ENCODE measurements at places on chromosomes 1 and 21.
A peak's percentile ranks its signal among the peaks of the same experiment; 100 is the strongest.

GRCh38 chr1:181079382-181079781, 9.1 kb upstream of the IER5 start:
- no peak for DNase-seq

DNA sequence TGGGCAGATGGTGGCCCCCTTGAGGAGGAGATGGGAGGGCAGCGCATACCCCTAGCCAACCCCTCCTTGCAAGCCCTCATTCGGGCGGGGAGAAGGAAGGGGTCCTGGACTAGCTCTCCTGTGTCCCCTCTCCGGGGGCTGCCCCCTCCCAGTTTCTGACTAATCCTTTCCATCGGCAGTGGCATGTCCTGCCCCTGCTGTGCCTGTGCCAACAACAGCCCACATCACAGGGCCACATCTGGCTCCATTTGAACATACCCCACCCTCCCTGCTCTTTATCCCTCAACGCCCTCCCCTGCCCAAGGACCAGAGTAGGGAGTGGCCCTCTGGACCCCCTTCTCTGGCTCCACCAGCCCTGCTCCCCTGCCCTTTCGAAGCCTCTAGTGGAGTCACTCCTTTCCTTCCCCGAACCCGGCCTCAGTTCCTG, 11.0 kb upstream of the LMNA start:
- DNase-seq = no peak

DNA sequence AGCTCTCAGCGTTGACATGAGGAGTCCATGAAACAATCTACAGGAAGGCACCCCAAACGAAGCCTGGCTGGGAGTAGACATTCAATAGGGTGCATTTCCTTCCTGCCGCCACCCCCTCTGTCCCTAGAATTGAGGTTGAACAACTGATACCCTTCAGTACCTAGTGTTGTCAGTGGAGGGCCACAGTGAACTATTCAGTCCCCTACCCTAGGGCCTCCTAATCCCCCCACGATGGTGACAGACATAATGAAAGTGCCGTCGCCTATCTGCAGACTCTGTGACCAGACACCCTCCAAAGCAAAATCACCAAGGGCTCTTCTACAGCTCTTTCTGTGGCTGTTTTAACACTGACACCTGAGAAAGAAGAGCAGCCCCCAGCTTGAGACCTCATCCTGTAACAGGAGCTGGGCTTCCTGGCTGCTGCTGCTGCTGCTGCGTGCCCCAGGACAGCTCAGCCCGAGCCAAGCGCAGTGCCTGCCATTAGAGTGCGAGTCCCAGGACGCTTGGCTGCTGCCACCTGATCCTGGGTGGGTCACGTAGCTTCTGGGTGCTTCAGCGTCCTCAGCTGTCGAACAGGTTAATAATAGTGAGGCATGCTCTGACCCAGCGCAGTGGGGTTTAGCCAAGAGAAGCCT, 183.0 kb downstream of the ZBTB18 start:
- peak; percentile 58 for DNase-seq

DNA sequence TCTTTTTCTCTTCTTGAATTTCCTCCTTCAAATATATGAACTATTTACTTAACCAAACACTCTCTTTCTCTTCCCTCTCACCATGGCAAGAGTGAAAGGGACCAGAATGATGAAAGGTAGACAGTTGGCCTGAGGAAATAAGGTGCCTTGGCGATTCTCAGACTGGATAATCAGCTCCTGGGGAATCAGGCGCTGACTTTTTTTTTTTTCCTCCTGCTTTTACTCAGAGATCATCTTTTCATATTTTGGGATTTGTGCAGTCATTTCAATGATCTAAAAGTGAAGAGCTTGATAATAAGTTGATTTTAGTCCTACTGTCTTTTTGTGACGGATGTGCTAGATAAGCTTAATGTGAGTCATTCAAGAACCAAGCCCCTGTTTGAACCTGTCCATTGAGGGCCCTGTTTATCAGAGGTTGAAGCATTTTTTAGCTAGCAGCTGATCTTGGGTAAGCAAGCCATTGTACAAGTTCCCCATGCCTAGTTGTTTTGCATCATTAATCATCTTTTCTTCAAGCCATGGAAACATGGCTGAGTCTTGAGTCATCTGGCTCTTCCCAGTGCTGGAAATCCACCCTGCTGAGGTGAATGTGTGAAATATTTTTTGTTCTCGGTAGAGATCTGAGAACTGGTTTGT, 40.8 kb downstream of the ITSN1 start:
- no peak for DNase-seq

- no peak for DNase-seq
Measured at GRCh38 chr1:229124520-229125124, 146.3 kb upstream of the RAB4A start.

GRCh38 chr1:5961601-5962000, 30.6 kb downstream of the NPHP4 start:
- DNase-seq = no peak

GRCh38 chr21:18986197-18986596, 582.6 kb upstream of the TMPRSS15 start:
- no peak for DNase-seq

GRCh38 chr1:232182236-232182635, 447.7 kb downstream of the SIPA1L2 start:
- DNase-seq = no peak

DNA sequence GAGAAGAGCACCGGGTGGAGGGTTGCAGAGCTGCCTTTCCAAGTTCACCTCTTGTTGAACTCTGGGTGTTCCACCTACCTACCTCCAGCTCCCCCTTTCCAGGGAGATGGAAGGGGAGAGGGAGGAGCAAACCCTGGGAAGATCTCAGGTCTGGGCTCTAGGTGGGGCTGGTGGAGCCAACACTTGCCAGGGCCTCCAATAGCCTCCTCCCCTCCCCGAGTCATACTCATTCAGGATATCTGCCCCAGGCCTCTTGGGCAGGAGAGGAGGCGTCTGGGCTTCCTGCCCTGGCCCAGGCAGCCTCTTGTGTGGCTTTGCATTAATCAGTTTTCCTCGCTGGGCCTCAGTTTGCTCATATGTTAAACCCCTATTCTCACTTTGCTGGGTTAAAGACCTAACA, 13.4 kb downstream of the RAP1GAP start:
- no peak for DNase-seq

DNA sequence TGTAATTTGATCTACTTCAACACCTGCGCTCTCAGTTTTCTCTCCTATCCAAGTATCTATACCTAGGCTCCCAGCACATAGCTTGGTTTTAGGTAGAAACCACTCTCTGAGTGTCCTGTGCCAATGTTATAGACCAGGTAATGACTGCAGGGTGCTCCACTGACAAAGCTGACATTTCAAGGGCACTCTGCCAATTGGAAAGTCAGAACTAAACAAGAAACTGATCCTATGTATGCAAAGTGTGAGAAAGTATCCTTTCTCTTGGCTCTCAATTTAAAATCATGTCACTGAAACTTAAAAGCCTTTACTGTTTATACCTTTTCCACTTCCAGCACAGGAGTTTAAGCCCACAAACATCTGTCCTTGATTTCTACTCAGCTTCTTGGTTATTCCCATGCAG, 45.0 kb upstream of the AIM2 start:
- DNase-seq = no peak

GRCh38 chr1:32806290-32806689, 10.9 kb downstream of the YARS1 start:
- no peak for DNase-seq

- no peak for DNase-seq
Measured at GRCh38 chr1:85473390-85473789, 8.4 kb upstream of the DDAH1 start.

- no peak for DNase-seq
Measured at GRCh38 chr1:173002891-173003838, 47.6 kb downstream of the TNFSF18 start.

- DNase-seq = no peak
Measured at GRCh38 chr1:177897998-177898654, 71.7 kb downstream of the SEC16B start.

DNA sequence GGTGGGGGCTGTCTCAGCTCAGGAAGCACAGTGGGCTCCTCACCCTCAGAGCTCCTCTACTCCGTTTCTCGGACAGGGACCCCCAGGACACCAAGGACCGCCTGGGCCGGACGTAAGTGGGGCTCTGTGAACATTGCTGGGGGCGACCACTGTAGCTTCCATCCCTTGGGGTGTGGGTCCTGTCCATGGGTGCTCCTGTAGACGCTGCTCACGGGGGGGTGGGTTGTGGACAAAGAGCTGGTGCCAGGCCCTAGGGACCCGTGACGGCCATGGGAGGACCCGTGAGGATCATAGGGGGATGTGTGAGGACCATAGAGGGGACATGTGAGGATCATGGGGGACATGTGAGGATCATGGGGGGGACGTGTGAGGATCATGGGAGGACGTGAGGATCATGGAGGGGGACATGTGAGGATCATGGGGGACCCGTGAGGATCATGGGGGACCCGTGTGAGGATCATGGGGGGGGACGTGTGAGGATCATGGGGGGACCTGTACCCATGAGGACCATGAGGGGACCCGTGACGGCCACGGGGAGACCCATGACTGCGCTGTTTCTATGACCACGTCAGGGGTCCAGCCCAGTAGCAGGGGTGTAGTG, 18.1 kb downstream of the COL6A1 start:
- no peak for DNase-seq

DNA sequence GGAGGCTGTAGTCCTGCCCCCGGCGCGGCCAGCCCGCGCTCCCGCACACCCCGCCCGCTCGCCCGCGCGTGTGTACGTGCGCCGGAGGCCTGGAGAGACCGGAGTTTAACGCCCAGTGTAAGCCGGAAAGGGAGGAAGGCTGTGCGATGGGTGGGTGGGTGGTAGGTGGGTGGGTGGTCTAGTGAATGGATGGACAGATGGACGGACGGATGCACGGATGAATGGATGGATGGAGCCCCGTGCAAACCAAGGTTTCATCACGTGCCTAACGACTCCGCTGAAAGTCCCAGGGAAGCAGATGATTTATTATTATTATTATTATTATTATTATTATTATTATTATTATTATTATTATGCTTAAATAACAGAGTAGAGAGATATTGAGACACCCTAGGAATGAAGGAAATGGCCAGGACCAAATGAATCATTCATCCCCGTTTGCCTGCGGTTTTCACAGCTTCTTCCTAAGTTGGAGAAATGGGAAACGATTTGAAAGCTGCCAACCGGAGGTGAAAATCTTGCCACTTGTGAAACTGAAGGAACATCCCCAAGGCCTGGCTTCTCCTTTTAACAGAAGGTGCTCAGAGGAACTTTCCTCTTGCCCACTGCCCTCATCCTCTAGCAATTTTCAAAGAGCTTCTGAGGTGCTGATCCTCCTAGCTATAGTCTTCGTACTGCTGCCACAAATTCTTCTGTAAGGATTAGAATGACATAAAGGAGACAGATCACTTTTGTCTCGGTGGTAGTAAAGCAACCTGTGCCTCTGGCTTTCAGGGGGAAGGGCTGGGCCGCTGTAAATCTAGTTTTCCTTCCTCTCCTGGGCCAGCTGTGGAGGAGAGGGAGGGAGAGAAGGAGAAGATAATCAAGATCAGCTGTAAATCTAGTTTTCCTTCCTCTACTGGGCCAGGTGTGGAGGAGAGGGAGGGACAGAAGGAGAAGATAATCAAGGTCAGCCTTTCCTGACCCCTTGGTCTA, 648 bp upstream of the RGS7 start:
- DNase-seq = no peak

DNA sequence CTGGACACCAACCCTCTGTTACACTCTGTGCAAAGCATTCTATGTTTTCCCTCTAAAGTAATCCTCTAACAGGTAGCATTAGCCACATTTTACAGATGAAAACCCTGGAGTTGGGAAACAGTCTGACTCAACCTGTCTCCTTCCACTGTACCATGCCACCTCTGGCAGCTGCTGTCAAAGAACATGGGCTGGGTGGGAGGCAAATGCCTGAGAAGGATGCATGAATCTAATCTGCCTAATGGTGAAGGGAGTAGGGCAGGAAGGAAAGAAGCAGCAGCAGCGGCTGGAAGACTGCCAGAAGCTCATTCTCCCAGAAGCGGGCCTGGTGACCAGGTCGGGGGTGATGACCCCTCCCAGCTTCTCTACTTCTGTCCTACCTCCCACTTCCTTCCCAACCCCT, 21.7 kb downstream of the LRRC71 start:
- DNase-seq = no peak

GRCh38 chr1:210489491-210489890, 160.8 kb downstream of the HHAT start:
- DNase-seq = no peak

GRCh38 chr1:119782631-119783325, 14.1 kb upstream of the HMGCS2 start:
- no peak for DNase-seq

DNA sequence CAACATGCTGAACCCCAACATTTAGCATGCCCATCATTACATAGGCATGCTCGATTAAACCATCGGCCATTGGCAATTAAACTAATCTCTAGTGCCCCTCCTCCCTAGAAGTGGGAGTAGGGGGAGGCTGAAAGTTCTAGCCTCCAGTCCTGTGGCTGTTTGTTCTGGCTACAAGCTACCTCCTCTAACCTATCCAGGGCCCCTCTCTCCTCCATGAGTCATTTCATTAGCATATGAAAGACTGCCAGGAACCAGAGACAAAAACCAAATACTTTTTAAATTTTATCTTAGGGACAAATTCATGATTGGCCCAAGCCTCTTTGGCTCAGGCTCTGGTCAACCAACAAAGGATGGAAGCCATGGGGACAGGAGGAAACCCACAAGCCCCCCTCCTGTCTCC, 231.1 kb downstream of the CACNA1E start:
- DNase-seq = no peak

GRCh38 chr1:64691626-64692025, 53.2 kb upstream of the RAVER2 start:
- DNase-seq = no peak

- no peak for DNase-seq
Measured at GRCh38 chr21:24671901-24672300, 935.4 kb downstream of the MRPL39 start.
